ENCODE measurements at places on chromosomes 6 and 20. TPM values are rescaled to one million over a fixed set of nuclear protein-coding genes. Genes with fewer than 3 reads are reported as not detected.

Gene FAM217A
- total RNA-seq: not detected

Gene TTLL9
- total RNA-seq: not detected

Gene KCNK17
- total RNA-seq: 0.52 TPM

Gene SLC25A27
- 0.10 TPM for total RNA-seq

Gene TCP11
- not detected for total RNA-seq

Gene GMDS
- total RNA-seq: 10.6 TPM

Gene CABLES2
- total RNA-seq: 1.9 TPM

Gene GCLC
- total RNA-seq: 19.5 TPM

Gene PAX1
- not detected for total RNA-seq

Gene BMP5
- not detected for total RNA-seq

Gene MCHR2
- total RNA-seq: not detected

Gene PTCRA
- total RNA-seq: 6.9 TPM

Gene ARMC12
- total RNA-seq: 0.10 TPM

Gene ATP6V1G2
- 0.73 TPM for total RNA-seq

Gene PNLDC1
- total RNA-seq: 0.10 TPM

Gene MDN1
- total RNA-seq: 30.7 TPM

Gene RIMS4
- total RNA-seq: under 0.01 TPM

Gene MUCL3
- not detected for total RNA-seq

Gene TFAP2C
- total RNA-seq: not detected

Gene RAET1L
- 0.10 TPM for total RNA-seq

Gene SGK1
- total RNA-seq: 1,288 TPM

Gene GPX5
- not detected for total RNA-seq

Gene MOXD1
- total RNA-seq: 0.52 TPM

Gene TMEM74B
- not detected for total RNA-seq

Gene KPNA5
- total RNA-seq: 53.0 TPM

Gene SRXN1
- total RNA-seq: 35.2 TPM

Gene OLIG3
- not detected for total RNA-seq

Gene GHRH
- total RNA-seq: not detected

Gene LCA5
- total RNA-seq: 0.42 TPM

Gene PGC
- 0.10 TPM for total RNA-seq

Gene MYB
- total RNA-seq: 4.8 TPM

Gene FUT9
- total RNA-seq: under 0.01 TPM

Gene DEF6
- total RNA-seq: 80.1 TPM

Gene DEK
- total RNA-seq: 93.3 TPM

Gene SIRPA
- 23.6 TPM for total RNA-seq

Gene GLP1R
- total RNA-seq: 0.10 TPM

Gene TAF8
- total RNA-seq: 25.9 TPM

Gene PROKR2
- not detected for total RNA-seq

Gene XKR7
- under 0.01 TPM for total RNA-seq

Gene UNC93A
- not detected for total RNA-seq

Gene TMEM30A
- 59.1 TPM for total RNA-seq

Gene HSF2
- total RNA-seq: 52.9 TPM

Gene NT5DC1
- 6.5 TPM for total RNA-seq

Data from mononuclear cell (primary cell).